Endothelial cell of umbilical vein (primary cell): ENCODE measurements at places on chromosomes 2 and 18. TPM values are rescaled to one million over a fixed set of nuclear protein-coding genes. Genes with fewer than 3 reads are reported as not detected.

GRCh38 chr2:2765839-2766495 lies 434.9 kb upstream of the MYT1L start:
- H3K36me3 ChIP-seq: no peaks in the 10 kb centered on the region
- H3K4me1 ChIP-seq: no peaks in the 10 kb centered on the region
- H3K27me3 ChIP-seq: no peaks in the 10 kb centered on the region
- H3K27ac ChIP-seq: no peak overlapping the region
- no peak for DNase-seq

DNA sequence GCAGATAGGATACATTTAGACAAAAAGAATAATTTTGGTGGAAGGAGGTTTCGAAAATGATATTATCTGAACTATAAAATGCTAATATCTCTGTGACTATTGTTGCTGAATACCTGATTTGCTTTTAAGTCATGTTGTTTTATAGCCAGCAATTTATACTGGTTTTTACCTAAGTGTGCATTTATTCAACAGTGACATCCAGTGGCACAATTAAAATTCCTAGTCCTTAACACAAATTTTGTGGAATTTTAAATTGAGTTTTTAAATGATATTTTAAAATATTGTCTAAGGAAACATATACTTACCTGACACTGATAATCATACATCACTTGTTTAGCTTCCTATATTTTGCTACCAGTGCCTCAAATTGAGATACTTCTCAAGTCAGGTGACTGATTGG lies 144.8 kb downstream of the ARHGAP28 start:
- H3K4me3 ChIP-seq: no peak overlapping the region
- no peaks in the 10 kb centered on the region for H3K4me1 ChIP-seq
- H3K27me3 ChIP-seq: no peaks in the 10 kb centered on the region
- H3K27ac ChIP-seq: no peak overlapping the region
- DNase-seq: peak; percentile 25

DNA sequence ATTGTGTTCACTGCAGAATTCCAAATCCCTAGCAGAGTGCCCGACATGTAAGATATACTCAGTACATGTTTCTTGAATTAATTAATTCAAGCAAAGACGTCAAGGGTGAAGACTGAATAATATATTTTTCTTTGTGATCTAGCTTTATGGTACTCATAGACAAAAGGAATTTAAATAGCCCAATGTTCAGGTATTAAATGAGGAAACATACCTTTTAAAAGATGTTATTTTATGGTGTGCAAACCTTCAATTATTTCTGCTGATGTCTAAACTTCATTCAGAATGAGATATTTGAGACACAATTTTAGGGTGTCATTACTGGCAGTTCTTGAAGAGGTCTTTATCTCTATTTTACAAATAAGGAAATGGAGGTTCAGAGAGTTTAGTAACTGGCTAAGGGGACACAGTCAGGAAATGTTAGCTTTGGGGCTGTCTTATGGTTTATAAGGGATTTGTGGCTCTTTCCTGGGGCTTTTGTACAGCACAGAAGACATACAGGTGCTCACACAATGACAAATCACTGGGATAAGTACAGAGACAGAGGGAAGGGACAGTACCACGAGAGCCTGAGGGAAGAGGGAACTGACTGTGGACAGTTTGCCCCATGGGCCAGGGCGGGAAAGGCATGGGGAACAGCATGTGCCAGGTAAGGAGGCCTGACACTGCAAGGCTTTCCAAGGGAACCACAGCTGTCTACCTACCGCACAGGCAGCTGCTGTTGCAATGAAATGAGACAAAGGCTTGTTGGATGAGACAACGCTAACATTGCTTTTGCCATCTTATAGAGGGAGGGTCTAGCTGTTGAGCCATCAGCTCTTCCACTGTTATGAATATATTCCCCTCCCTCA lies 155.3 kb downstream of the DDX1 start:
- no peak overlapping the region for H3K27ac ChIP-seq
- H3K27me3 ChIP-seq: peaks cover 2% of the 10 kb centered on the region
- DNase-seq: no peak
- no peaks in the 10 kb centered on the region for H3K36me3 ChIP-seq
- peaks cover 16% of the 10 kb centered on the region for H3K4me1 ChIP-seq

- peaks cover 53% of the 10 kb centered on the region for H3K4me1 ChIP-seq
- peak overlapping the region; percentile 4 for H3K27ac ChIP-seq
- no peaks in the 10 kb centered on the region for H3K27me3 ChIP-seq
- no peaks in the 10 kb centered on the region for H3K36me3 ChIP-seq
Observed at GRCh38 chr2:42917425-42917927, 125.1 kb upstream of the HAAO start.

DNA sequence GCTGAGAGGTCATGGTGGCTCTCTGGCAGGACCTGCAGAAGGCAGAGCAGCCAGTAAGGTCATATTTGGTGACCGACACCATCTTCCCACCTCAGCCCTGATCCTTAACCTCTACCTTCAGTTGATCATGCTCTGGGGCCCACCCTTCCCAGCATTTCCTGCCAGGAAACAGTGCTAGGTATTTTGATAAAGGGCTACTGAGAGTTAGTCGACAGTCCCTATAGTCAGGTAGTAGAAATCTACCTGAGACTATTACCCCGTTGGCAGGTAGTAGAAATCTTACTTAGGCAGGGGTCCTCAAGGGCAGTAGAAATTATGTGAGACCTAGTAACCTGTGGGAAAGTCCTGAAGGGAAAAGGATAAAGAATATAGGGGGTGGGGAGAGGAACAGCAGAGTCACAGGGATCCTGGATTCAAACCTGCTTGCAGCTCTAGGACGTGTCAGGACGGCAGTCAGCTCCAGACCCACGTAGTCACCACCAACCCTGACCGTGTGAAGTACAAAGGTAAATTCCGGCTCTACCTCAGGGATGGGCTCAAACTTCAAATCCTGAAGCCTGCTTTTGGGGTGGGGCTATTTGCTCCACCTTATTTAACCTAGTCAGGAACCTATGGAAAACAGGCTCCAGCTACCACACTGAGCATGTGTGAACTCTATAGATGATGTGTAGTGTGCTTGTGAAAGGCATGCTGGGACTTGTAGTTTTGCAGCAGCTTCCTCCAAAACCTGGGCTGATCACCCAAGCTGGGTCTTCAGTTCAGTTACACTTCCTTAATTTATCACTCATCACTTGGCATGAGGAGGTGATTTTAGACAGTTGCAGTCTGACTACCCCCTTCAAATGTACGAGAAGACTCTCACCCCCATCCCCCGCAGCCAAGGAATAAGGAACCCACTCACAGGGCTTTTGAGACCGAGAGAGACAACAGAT lies at the start of gene DQX1:
DQX1 (minus strand) TSS at position 515 of the 932 bp plus-strand sequence; CDS start at position 13, 502 bp downstream.
- DNase-seq: peak; percentile 28
- H3K27ac ChIP-seq: no peak within 1 kb of the TSS
- H3K4me3 ChIP-seq: no peak within 1 kb of the TSS

GRCh38 chr2:36362291-36362690 lies 6.7 kb downstream of the CRIM1 start:
- H3K36me3 ChIP-seq: no peaks in the 10 kb centered on the region
- H3K27ac ChIP-seq: peak overlapping the region; percentile 51
- peaks cover 82% of the 10 kb centered on the region for H3K4me1 ChIP-seq
- H3K27me3 ChIP-seq: no peaks in the 10 kb centered on the region
- H3K4me3 ChIP-seq: no peak overlapping the region

- H3K4me3 ChIP-seq: no peak overlapping the region
- no peak for DNase-seq
- H3K27me3 ChIP-seq: no peaks in the 10 kb centered on the region
- no peaks in the 10 kb centered on the region for H3K36me3 ChIP-seq
Observed at GRCh38 chr2:216932113-216932862, 72.4 kb upstream of the TNP1 start.

DNA sequence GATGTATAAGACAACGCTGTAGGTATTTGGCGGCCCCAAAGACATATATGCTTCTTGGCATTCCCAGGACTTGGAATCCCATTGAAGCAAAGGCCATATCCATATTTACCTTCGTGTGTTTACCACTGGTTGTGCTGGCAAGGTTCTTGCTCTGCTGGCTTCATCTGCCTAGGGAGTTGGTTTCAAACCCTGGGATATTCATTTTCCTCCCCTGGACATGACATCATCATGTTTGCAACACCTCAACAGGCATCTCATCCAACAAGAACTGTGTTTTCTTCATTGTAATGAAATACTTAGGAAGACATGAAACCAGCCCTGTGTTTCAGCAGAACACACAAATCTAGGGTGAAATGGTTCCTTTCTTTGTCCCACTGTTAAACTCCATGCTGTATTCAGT lies 77.9 kb upstream of the PHLPP1 start:
- no peaks in the 10 kb centered on the region for H3K36me3 ChIP-seq
- no peak overlapping the region for H3K27ac ChIP-seq
- DNase-seq: no peak
- no peaks in the 10 kb centered on the region for H3K4me1 ChIP-seq
- peaks cover 3% of the 10 kb centered on the region for H3K27me3 ChIP-seq

GRCh38 chr18:53458268-53458667 lies 766.2 kb downstream of the MBD2 start:
- H3K4me3 ChIP-seq: no peak overlapping the region
- no peaks in the 10 kb centered on the region for H3K36me3 ChIP-seq
- DNase-seq: no peak
- H3K27ac ChIP-seq: no peak overlapping the region
- no peaks in the 10 kb centered on the region for H3K27me3 ChIP-seq

- no peaks in the 10 kb centered on the region for H3K36me3 ChIP-seq
- no peaks in the 10 kb centered on the region for H3K4me1 ChIP-seq
- H3K27ac ChIP-seq: no peak overlapping the region
- no peak overlapping the region for H3K4me3 ChIP-seq
- DNase-seq: no peak
Observed at GRCh38 chr18:44898498-44898897, 217.8 kb downstream of the SETBP1 start.

DNA sequence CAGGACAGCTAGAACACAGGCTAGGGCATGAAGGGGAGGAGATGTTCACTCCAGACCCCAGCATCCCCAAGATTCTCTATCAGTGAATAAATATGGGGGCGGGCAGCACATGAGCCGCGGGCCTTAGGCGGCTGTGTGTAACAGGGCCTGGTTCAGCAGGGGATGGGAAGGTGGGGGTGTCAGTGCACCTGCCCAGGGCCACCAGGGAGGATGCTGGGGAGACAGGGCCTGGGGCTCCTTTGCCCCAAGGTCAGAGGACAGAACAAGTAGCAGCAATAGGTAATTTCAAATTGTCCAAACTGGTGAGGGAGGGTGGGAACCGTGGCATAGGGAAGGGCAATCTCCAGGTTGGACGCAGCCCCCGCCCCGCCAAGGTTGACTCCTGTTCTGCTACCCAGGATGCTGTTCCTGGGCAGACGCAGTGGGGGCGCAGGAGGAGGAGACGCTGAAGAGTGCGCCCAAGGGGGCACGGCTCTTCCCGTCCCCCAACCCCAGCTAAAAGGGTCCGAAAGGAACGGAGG lies 16.2 kb downstream of the CYP26B1 start:
- no peaks in the 10 kb centered on the region for H3K4me1 ChIP-seq
- no peaks in the 10 kb centered on the region for H3K36me3 ChIP-seq
- H3K4me3 ChIP-seq: no peak overlapping the region

- no peaks in the 10 kb centered on the region for H3K27me3 ChIP-seq
- DNase-seq: no peak
- no peaks in the 10 kb centered on the region for H3K36me3 ChIP-seq
- no peak overlapping the region for H3K4me3 ChIP-seq
- H3K4me1 ChIP-seq: no peaks in the 10 kb centered on the region
Observed at GRCh38 chr18:50706199-50706598, 113.6 kb downstream of the MRO start.

DNA sequence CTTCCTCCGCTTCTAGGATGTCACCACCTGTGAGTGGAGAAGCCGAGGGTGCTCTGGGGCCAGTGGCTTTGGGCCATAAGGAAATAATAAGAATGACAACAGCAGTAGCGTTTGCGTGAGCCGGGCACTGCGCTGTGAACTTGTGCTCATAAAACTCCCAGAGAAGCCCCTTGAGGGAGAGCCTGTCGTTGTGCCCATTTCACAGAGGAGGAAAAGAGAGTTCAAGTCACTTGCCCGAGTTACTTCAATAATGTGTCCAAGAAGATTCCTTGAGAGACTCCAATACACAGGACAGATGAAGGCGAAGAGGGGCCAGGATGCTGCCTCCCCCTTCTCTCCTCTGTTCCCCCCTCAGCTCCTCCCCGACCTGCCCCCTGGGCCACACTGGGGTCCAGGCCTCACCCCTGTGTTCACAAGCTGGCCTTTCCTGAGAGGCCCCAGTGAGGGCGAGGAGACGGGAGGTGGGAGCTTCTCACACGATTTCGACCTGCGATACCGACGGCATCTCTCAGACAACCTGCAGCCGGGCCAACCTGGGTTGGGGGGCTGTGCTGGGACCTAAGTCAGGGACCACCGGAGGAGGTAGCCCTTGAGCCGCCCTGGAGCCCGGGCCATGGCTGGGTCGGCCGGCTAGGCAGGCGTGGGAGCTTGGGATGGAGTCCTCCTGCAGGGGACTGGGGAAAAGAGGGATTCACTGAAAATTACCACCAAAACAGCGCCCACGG lies 53.5 kb upstream of the UBE2F start:
- no peak overlapping the region for H3K4me3 ChIP-seq
- no peaks in the 10 kb centered on the region for H3K27me3 ChIP-seq
- no peaks in the 10 kb centered on the region for H3K36me3 ChIP-seq
- DNase-seq: no peak
- no peak overlapping the region for H3K27ac ChIP-seq

DNA sequence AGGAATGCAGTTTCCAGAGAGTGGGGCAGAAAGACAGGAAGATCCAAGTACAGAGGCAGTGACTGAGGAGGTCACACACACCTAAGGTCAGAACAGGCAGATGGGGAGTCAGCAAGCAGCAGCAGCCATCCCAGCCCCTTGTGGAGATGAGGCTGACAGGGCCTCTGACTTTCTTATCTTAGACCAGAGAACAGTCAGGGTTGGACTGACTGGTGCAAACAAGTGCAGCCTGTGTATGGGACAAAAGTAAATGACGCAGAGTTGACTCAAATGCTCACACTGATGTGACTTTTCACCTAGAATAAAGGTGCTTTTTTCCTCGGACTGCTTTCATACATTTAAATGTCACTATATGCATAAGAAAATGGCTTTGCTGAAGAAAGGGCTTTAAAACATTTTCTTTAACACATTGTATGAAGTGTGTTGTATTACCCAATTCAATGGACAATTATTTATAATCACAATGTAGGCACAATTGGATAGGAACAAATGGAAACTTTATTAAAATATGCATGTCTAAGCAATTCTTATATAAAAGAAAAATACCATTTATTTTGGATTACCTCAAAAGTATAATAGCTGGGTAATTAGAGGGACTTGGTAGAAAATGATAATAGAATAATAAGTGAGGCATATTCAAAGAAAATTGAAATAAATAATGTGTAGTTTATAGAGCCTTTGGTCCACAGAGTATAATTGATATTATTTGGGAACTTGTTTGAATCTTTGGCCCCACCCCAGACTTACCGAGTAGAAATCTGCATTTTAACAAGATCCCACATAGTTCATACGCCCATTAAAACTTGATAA lies 1321.5 kb upstream of the CELF4 start:
- H3K27ac ChIP-seq: no peak overlapping the region
- no peaks in the 10 kb centered on the region for H3K27me3 ChIP-seq
- H3K4me3 ChIP-seq: no peak overlapping the region

CD302 gene
- polyA plus RNA-seq: 9.0 and 10.4 TPM in 2 replicates

IL36B gene
- polyA plus RNA-seq: not detected in 2 replicates

EGR4 gene
- polyA plus RNA-seq: not detected in 2 replicates

CCBE1 gene
- polyA plus RNA-seq: 0.04 TPM in 1 of 2 replicates, not detected in the other

ANTXR1 gene
- polyA plus RNA-seq: 3.7 and 4.2 TPM in 2 replicates

MAP3K19 gene
- polyA plus RNA-seq: not detected in 2 replicates

DQX1 gene
- polyA plus RNA-seq: 0.03 and 0.06 TPM in 2 replicates

CNTNAP5 gene
- not detected in 2 replicates for polyA plus RNA-seq

DNER gene
- polyA plus RNA-seq: 0.01 and 0.05 TPM in 2 replicates
